Activated effector memory CD4-positive, alpha-beta T cell treated with Interleukin-2 at 50 U/mL for 16 hours (primary cell): ENCODE measurements at places on chromosomes 4 and X.

- DNase-seq: no peak
These were observed 185.6 kb downstream of the BCOR start for GRCh38 chrX:39912126-39912525.

GRCh38 chr4:41881981-41882624 lies 53.1 kb upstream of the TMEM33 start:
- DNase-seq: no peak

GRCh38 chrX:116862340-116862739 lies 399.6 kb upstream of the CT83 start:
- no peak for DNase-seq

DNA sequence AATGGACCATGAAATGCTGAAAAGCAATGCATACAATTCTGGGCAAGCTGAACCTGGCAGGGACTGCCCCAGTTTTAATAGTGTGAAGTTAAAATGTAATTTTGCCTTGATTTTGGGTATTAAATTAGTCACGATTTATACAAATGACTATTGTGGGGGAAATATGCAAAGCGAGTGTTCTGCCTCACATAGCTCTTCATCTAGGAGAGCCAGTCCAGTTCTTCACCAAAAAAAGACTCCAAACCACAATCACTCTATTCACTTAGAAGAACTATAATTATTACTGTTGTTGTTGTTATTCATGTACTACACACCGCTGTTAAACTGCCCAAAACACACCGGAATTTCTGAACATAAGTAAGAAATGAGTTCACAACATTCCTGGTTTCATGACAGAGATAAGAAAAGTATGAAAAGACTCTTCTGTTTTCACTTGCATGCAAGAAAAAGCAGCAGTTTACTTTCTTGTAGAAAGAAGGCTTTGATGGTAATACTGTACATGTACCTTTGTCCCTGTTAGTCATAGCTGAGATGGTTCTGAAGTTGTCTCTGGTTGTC lies 101.9 kb downstream of the QRFPR start:
- no peak for DNase-seq

GRCh38 chr4:182475539-182475938 lies 232.3 kb downstream of the TENM3 start:
- no peak for DNase-seq

GRCh38 chr4:113026556-113026955 lies 22.9 kb upstream of the ANK2 start:
- no peak for DNase-seq

- DNase-seq: no peak
These were observed 43.2 kb downstream of the KIT start for GRCh38 chr4:54700986-54701385.

- no peak for DNase-seq
These were observed 42.4 kb downstream of the SLC7A11 start for GRCh38 chr4:138199568-138200235.

- no peak for DNase-seq
These were observed 21.8 kb downstream of the GNL3L start for GRCh38 chrX:54551801-54552200.

GRCh38 chr4:56649445-56650261 lies 31.4 kb downstream of the HOPX start:
- DNase-seq: no peak

- no peak for DNase-seq
These were observed 86.3 kb upstream of the RAPGEF2 start for GRCh38 chr4:159016593-159017024.

GRCh38 chr4:170336238-170336775 lies 246.6 kb upstream of the AADAT start:
- DNase-seq: no peak

DNA sequence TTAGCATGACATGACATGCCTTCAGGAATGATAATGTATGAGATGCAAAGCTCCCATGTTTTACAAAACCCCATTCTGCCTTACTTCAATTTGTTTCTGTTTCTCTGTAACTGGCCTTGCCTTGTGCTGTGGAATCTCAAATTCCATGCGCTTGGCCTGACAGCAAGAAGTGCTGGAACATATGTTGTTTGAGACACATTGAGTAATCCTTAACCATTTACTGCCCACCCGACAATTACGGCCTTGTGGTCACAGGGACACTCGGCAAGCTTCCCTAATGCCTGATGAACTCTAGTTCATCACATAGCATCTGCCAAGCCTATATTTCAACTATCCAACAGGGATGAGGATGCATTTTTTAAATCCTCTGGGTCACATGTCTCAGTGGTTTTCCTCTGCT lies 226.4 kb upstream of the CASK start:
- no peak for DNase-seq

DNA sequence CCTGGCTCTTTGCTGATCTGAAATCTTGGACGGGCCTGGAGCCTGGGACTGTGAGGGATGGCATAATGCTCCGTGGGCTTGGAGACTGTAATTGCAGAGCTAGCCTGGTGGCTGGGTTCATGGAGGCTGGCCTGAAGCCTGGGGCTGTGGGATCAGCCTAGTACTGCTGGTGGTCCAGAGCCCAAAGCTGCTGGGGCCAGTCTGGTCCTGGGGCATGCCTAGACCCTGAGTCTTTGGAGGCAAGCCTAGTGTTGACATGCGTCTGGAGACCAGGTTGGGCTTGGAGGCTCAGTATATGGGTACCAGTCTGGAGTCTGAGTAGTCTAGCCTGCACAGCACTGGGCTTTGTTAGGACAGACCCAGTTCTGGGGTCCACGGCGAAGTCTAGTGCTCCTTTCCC lies 172.0 kb upstream of the ZC4H2 start:
- no peak for DNase-seq

DNA sequence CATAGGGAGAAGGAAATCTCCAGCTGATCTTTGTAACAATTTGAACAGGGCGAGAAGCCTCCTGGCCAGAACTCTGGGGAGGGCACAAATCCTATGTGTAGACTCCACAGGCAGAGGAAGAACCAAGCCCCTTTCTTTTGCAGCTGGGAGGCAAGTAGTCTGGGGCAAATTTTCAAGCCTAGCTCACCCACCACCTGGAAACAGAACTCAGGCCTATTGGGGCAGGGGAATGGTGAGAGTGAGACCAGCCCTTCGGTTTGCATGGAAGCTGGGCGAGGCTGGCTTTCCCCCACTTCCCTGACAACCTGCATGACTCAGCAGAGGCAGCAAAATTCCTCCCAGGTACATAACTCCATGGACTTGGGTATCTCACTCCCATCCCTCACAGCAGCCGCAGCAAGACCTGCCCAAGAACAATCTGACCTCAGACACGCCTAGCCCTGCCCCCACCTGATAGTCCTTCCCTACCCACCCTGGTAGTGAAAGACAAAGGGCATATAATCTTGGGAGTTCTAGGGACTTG lies 138.2 kb downstream of the EMCN start:
- no peak for DNase-seq

DNA sequence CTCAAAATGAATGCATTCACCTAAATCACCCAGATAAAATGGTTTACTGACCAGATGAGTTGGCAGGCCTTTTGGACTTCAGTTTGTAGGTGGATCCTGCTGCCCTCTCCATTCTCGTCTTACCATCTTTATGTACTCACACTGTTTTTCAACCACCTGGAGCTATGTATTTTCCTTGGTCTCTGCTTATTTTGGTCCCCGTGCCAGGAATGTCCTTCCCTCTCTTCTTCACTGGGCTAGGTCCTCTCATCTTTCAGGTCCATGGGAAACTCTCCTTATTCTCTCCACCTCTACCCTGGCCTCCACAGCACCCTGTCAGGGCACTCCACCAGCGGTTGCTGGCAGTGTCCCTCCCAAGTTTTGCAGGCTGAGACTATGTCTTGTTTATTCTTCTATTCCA lies 2.6 kb downstream of the GPRIN3 start:
- no peak for DNase-seq

DNA sequence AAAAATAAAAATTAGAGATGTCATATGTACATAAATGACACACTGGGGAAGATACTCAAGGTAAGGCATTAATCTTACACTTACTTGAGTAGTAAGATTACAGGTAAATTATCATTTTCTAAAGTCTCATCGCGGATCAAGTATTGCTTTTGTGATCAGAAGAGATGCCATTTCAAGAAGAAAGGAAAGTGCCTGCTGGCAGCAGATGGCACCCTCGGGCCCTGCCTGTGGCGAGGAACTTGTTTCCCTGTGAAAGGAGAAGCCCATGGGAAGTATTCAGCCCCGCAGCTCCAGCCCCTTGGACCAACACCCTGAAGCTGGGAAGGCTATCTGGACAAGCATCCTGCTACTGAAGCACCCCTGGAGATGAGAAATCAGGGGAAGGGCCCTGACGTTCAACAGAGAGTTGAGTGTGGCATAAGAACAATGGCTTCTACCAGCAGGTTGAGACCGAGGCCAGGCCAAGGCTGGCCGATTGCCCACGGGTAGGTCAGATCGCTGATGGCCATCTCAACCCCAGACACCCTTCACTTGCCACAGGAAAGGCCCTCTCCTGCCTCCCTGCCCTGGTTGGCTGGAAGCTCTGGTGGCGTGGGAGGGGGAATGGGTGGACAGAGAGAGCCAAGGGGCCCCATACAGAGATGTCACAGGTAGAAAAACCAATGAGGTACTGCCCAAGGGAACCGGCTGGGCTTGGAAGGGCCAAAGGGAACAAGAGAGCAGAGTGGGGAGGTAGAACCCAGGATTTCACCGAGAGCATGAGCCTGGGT lies 18.8 kb upstream of the MXD4 start:
- no peak for DNase-seq

DNA sequence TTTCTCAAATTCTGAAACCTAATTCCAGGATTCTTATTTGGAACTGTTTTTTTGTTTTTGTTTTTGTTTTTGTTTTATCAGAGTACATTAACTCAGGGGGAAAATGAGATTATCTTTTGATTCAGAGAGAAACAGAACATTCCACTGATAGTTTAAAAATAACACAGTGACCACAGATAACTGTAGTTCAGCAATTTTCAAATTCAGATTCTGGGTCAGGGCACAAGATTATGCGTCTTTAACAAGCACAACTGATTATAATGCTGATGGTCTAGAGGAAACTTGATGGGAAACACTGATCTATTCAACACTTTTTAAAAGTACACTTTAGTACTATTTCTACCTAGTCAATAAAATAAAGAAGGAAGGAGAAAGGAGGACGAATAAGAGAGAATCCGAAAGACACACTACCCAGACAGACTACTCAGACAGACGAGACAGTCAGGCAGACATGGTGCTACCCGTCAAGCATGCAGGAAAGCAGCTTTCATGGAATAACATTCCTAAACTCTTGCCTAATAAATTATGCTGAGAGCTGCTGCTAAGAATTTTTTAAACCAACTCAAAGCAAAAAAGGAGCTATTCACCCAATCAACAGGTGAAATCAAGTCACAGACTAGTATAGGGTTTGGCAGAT lies 59.0 kb downstream of the APBB2 start:
- DNase-seq: no peak

DNA sequence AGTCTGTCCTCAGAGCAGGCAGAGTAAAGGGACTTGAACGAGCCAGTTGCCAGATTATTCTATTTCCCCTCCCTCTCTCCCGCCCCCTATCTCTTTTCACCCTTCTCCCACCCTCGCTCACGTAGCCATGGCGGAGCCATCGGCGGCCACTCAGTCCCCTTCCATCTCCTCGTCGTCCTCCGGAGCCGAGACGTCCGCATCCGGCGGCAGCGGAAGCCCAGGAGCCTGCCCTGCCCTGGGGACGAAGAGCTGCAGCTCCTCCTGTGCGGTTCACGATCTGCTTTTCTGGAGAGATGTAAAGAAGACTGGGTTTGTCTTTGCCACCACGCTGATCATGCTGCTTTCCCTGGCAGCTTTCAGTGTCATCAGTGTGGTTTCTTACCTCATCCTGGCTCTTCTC lies 106.2 kb upstream of the SMAD1 start:
- no peak for DNase-seq

- DNase-seq: no peak
These were observed 282.2 kb upstream of the KLF3 start for GRCh38 chr4:38381788-38382187.

DNA sequence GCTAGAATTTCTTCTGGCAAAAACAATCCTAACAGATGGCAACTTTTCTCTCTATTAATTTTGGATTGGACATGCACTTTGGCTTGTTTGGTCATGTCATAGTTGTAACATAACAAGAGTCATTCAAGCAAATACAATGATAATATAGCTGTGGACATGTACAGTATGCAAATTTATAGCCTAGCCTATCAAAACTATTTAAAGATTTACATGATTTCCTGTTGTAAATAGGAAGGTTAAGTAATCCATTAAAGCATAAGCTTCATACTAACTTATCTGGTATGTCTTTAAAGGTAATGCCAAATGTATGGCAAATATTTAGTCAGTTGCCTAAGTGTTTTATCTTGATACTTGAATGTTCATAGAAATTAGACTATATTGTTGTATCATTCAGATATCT lies 45.3 kb downstream of the RPA4 start:
- no peak for DNase-seq

DNA sequence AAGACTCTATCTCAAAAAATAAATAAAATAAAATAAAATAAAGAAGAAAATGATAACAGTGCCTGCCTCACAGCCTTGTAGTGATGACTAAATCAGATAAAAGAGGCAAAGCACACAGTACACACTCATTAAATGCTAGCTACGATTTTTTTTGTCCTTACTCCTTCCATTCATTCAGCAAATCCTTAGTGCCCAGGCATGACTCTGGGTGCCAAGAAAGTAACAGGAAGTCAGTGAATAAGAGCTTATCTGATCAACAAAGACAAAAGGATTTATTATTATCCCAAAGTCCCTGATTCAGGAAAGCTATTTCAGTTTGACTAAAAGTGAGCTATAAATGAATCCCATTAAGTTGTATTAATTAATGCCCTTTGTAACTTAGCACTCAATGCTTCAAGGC lies 92.7 kb downstream of the SH3KBP1 start:
- no peak for DNase-seq

- no peak for DNase-seq
These were observed 407.1 kb downstream of the SPOCK3 start for GRCh38 chr4:166827167-166827566.

- peak; percentile 13 for DNase-seq
These were observed 761 bp downstream of the FGFRL1 start for GRCh38 chr4:1012034-1012739.

DNA sequence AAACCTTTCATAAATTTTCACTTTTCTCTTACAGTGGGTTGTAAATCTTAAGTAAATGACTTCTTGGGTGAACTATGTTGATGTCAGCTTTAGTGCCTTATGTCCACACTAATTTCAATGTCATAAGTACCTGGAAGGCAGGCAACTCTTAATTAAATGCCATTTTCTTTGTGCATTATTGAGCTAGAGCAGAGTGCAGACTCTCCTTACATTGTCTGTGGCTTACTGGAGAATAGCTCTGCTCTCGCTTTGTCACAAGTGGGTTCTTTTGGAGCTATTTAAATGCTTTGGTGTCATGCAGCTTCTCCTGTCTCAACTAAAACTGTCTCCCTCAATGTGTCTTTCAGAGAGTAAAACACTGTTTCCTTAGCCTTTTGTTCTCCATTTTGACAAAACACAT lies 411.6 kb downstream of the STIM2 start:
- DNase-seq: no peak

DNA sequence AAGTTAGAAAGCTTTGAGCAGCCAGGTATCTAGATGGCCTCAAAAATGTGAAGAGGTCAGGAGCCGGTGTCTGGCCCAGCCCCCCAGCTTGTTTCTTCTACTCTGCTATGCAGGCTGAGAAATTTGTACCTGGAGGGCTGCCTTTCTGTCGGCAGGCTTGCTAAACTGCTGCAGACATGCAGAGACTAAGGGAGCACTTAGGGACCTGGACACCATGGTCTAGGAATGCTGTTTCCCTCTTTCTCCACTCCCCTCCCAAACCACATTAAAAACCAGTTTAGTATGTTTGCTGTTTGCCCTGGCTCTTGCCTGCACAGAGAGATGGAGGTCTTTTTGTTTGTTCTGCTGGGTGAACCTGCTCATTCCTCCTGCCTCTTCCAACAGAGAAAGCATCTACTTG lies 157.1 kb upstream of the DGKK start:
- no peak for DNase-seq

- DNase-seq: no peak
These were observed 2.0 kb downstream of the ARSJ start for GRCh38 chr4:113977526-113977855.
